ENCODE measurements at places on chromosomes 4 and X.

- no peaks in the 10 kb centered on the region for H3K27me3 ChIP-seq
- H3K27ac ChIP-seq = no peak overlapping the region
- H3K4me3 ChIP-seq = no peak overlapping the region
- H3K4me1 ChIP-seq = peaks cover 23% of the 10 kb centered on the region
These were observed 86.9 kb upstream of the BMP2K start for GRCh38 chr4:78689261-78689660.

- no peaks in the 10 kb centered on the region for H3K36me3 ChIP-seq
- no peak overlapping the region for H3K4me3 ChIP-seq
- H3K27me3 ChIP-seq = no peaks in the 10 kb centered on the region
- H3K27ac ChIP-seq = no peak overlapping the region
- peaks cover 34% of the 10 kb centered on the region for H3K4me1 ChIP-seq
These were observed 43.1 kb upstream of the RPS6KA3 start for GRCh38 chrX:20309806-20310205.

DNA sequence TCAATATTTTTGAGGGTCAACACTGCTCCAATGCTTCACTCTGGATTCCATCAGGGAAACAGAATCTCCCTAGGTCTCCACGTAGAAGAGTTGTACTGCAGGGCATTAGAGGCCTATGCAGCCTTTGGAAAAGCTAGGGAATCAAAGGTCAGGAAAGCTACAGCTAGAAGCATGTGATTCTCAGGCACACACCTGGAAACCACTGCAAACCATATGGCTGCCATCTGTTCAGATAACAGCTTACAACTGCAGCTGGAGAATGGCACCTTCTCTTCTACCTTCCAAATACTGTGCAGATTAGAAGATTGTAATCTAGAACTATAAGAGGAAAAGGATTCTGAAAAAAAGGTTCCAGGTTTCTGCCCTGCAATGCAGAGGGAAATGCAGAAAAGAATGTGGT, 60.6 kb downstream of the BTC start:
- peaks cover 3% of the 10 kb centered on the region for H3K27me3 ChIP-seq
- H3K4me3 ChIP-seq = no peak overlapping the region

DNA sequence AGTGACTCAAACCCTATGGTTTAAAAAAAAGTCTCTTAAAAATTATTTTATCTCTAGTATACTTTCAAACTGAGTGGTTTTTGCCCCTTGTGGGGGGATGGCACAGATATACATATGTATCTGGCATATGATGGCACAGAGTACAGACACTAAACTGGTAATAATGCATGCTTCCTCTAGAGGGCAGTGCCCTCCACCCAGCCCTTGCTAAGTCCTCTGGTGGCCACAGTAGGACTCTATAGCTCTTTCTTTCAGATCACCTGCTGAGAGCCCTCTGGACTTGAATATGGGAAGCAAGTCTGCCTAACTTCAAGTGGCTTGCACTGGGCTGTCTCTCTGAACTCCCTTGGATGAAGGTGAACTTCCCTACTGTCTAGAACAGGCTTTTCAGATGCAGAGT, 66.3 kb downstream of the TSPAN7 start:
- H3K36me3 ChIP-seq = no peaks in the 10 kb centered on the region
- peaks cover 3% of the 10 kb centered on the region for H3K27me3 ChIP-seq
- H3K27ac ChIP-seq = no peak overlapping the region
- peaks cover 5% of the 10 kb centered on the region for H3K4me1 ChIP-seq
- H3K4me3 ChIP-seq = no peak overlapping the region
- DNase-seq = no peak

DNA sequence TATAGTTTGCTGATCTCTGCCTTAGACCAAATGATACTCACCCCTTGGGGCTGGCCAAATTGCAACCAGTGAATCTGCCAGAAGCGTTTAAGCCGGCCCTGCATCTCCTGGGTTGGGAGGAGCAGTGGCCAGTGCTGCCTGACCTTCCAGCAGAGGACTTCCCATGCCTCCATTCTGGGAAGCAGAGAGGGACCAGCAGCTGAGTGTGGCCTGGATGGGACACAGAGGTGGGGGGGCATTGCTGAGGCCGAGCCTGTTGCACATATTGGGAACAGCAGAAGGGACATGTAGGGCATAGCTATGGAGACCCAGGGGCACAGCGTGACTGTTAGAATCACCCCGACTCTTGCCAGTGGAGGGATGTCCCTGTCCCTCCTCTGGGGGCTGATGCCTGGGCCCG, 93.3 kb downstream of the CPZ start:
- H3K4me1 ChIP-seq = no peaks in the 10 kb centered on the region
- no peaks in the 10 kb centered on the region for H3K36me3 ChIP-seq
- H3K27me3 ChIP-seq = no peaks in the 10 kb centered on the region
- DNase-seq = no peak
- H3K4me3 ChIP-seq = no peak overlapping the region
- no peak overlapping the region for H3K27ac ChIP-seq

DNA sequence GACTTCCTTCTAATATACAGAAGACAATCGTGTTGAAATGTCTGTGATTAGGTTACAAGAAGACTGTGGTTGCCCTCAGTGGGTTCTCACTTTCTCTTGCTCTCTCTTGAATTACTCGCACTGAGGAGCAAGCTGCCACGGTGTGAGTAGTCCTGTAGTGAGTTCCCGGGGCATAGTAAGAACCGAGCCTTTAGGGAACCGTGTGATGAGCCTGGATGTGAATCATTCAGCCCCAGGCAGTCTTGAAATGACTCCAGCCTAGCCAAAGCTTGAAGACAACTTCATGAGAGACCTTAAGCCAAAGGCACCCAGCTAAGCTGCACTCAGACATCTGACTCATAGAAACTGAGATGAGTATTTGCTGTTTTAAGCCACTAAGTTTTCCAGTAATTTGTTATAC, 292.7 kb downstream of the SPOCK3 start:
- no peak overlapping the region for H3K27ac ChIP-seq
- no peaks in the 10 kb centered on the region for H3K4me1 ChIP-seq
- H3K36me3 ChIP-seq = no peaks in the 10 kb centered on the region
- no peaks in the 10 kb centered on the region for H3K27me3 ChIP-seq
- no peak for DNase-seq

- no peaks in the 10 kb centered on the region for H3K4me1 ChIP-seq
- no peak for DNase-seq
- no peaks in the 10 kb centered on the region for H3K36me3 ChIP-seq
- H3K27me3 ChIP-seq = peaks cover 15% of the 10 kb centered on the region
- H3K4me3 ChIP-seq = no peak overlapping the region
These were observed 21.3 kb upstream of the CLCN5 start for GRCh38 chrX:49901048-49901447.

DNA sequence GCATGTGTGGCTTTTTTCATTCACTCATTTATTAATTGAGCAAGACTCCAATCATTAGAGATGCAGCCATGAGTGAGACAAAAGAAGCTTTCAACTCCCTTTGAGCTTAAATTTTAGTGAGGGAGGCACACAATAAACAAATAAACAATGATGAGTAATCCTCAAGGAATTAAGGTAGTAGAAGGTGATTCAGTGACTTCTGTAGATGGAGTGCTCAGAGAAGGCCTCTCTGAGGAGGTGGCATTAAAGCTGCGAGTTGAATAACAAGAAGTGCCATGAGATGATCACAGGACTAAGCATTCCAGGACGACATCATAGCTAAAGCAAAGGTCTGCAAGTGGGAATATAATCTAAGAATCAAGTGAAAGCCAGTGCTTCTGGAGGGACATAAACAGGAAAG, 77.6 kb downstream of the NWD2 start:
- DNase-seq = no peak
- no peaks in the 10 kb centered on the region for H3K27me3 ChIP-seq

- no peak overlapping the region for H3K27ac ChIP-seq
- no peaks in the 10 kb centered on the region for H3K27me3 ChIP-seq
- DNase-seq = no peak
- H3K4me1 ChIP-seq = no peaks in the 10 kb centered on the region
- peaks cover 56% of the 10 kb centered on the region for H3K36me3 ChIP-seq
These were observed 35.6 kb downstream of the NELFA start for GRCh38 chr4:1973218-1973617.

GRCh38 chr4:32417113-32417704, 1697.0 kb downstream of the PCDH7 start:
- H3K4me1 ChIP-seq = no peaks in the 10 kb centered on the region
- no peak overlapping the region for H3K4me3 ChIP-seq
- H3K27ac ChIP-seq = no peak overlapping the region

GRCh38 chr4:118344801-118345200, 8.0 kb downstream of the PRSS12 start:
- H3K27me3 ChIP-seq = peaks cover 18% of the 10 kb centered on the region
- DNase-seq = no peak
- no peaks in the 10 kb centered on the region for H3K4me1 ChIP-seq
- no peak overlapping the region for H3K4me3 ChIP-seq

DNA sequence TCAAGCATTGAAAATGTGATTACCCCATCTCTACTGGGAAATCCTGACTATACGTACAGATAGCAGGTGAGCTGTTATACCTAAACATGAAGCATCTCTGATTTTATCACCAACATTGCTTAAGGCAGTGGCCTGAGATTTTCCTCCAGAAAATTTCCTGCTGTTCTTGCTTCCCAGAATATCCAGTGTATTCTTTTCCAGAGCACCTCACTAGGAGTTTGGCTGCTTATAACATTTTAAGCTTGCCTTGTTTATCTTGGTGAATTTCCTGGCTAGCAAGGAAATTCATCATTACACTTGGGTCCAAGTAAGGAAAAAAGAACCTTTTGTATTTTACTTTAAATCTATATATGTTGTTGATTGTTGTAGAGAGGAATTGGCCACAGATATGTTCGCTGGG, 73.0 kb upstream of the CLCN4 start:
- no peak for DNase-seq
- H3K4me3 ChIP-seq = no peak overlapping the region
- H3K36me3 ChIP-seq = peaks cover 42% of the 10 kb centered on the region
- peak overlapping the region; percentile 96 for H3K27ac ChIP-seq

DNA sequence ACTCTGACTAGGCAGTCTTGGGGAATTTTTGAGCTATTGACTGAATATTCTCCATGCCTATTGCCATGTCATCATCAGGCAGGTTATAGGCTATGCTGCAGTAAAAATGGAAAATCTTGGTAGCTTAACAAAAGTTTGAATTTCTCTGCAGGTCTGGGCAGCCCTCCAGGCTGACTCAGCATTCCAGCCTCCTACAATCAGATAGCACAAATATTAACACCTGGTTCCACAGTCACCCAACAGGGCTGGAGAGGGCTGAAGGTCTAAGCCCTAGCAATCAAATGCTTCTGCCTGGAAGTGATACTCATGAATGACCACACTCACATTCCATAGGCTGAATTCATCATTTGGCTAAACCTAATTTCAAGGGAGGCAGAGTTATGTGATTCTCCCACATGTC, 9.6 kb upstream of the PPP3CA start:
- DNase-seq = no peak
- H3K27ac ChIP-seq = no peak overlapping the region
- H3K4me1 ChIP-seq = peaks cover 33% of the 10 kb centered on the region
- no peaks in the 10 kb centered on the region for H3K36me3 ChIP-seq

DNA sequence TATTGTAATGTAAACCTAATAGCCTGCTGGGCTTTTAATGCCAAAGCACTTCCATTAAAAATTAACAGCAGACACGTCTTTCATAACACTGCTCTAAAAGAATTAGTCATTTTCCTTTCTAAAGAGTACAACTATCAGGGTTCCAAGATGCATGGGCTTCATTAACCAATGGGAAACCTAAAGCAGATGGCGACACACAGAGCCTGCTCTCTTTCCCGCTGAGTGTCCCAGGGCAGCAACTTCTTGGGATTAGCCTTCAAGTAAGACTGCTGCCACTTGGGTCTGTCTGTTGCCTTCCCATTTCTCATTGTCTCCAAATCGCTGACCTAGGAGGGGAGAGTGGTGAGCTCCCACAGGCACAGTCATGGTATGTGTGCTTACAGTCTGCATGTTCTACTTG, 14.0 kb upstream of the PHKA2 start:
- H3K27ac ChIP-seq = no peak overlapping the region
- H3K4me3 ChIP-seq = no peak overlapping the region
- no peaks in the 10 kb centered on the region for H3K36me3 ChIP-seq
- no peaks in the 10 kb centered on the region for H3K27me3 ChIP-seq
- H3K4me1 ChIP-seq = no peaks in the 10 kb centered on the region
- no peak for DNase-seq

- H3K4me3 ChIP-seq = no peak overlapping the region
- no peaks in the 10 kb centered on the region for H3K36me3 ChIP-seq
- no peak overlapping the region for H3K27ac ChIP-seq
- H3K27me3 ChIP-seq = no peaks in the 10 kb centered on the region
- DNase-seq = no peak
- no peaks in the 10 kb centered on the region for H3K4me1 ChIP-seq
These were observed 734.6 kb downstream of the GLUD2 start for GRCh38 chrX:121781991-121782390.

DNA sequence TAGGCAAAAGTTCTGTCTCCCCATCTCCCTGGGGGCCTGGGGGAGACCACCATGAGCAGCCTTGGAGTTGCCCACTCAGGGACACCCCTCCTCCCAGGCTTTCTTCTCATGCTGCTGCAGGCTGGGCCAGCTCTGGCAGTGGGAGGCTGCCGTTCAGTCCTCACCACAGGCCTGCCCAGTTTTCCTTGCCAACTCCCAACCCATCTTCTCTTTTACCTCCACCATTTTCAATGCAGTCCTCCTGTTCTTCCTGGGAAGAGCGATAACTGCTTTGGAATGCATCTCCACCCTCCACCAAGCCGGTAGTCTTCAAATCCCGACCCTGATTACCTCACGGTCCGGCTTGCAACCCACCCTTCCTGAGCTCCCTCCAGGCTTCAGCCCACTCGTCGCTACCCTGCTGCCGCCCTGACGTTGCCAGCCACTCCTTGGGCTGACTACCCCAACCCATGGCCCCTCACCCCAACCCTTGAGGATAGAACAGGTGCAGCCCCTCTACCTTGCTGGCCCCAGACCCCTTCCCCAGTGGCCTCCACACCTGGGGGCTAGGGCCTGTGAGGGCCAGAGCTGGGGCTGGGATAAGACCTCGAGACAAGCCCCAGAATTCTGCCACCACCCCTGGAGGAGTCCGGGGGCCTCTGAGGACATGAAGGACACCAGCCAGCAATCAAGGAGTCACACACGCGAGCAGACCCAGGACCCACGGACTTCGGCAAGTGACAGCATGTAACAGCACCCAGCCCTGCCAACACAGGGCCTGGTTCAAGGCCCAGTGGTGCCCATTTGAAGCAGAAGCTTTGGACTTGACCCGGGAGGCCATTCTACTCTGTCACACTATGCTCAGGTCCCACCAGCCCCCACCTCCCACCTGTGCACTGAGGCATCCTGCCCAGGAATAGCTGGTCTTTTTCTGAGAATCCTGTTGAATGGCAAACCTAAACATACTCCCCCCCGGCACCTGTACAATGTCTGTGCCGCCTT, 9.2 kb downstream of the WDR1 start:
- peaks cover 83% of the 10 kb centered on the region for H3K4me1 ChIP-seq
- no peak for DNase-seq
- no peaks in the 10 kb centered on the region for H3K27me3 ChIP-seq
- no peak overlapping the region for H3K4me3 ChIP-seq
- H3K27ac ChIP-seq = peak overlapping the region; percentile 41
- H3K36me3 ChIP-seq = peaks cover 79% of the 10 kb centered on the region

Measured in activated B cell treated with CpG ODN at 0.5 μM for 24 hours (primary cell).